ENCODE measurements at places on chromosomes 6 and 20.
A peak's percentile ranks its signal among the peaks of the same experiment; 100 is the strongest.

DNA sequence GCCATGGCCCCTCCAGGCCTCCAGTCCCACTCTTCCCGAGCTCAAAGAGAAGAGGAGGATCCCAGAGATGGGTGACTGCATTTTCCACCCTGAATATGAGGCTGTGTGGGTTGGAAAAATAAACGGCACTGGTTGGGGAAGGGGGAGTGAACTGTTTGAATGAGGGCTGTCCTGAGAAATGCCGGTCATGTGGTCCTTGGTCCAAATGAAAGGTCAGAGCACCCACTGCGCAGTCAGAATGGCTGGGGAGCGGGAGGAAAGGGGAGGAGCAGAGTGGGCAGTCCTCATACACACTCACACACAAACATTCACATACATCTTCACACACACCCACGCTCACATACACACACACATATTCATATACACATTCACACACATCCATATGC, 83.1 kb downstream of the MRPL14 start:
- H3K4me1 ChIP-seq: no peaks in the 10 kb centered on the region
- no peaks in the 10 kb centered on the region for H3K36me3 ChIP-seq
- no peak overlapping the region for H3K27ac ChIP-seq
- no peak overlapping the region for H3K4me3 ChIP-seq
- no peak for DNase-seq

GRCh38 chr6:38871741-38872568, 156.8 kb downstream of the DNAH8 start:
- DNase-seq: peak; percentile 37
- H3K36me3 ChIP-seq: no peaks in the 10 kb centered on the region
- H3K4me3 ChIP-seq: no peak overlapping the region
- no peak overlapping the region for H3K27ac ChIP-seq
- peaks cover 21% of the 10 kb centered on the region for H3K27me3 ChIP-seq
- H3K4me1 ChIP-seq: peaks cover 14% of the 10 kb centered on the region

DNA sequence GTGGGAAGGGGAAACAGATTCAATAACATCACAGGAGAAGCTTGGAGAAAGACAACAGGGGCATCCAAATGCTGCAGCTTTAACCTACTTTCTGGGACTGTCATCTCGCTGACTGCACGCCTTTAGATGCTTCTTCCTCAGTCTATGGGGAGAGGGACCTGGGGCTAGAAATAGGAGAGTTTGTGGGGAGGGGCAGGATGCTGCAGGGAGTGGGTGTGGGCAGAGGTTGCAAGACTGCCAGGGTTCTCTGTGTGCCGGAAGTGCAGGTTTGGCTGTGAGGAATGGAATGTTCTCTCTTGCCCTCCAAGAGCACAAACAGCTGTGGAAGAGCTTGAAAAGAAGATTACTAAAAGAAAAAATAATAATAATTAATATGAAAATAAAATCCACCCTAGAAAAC, 93.2 kb downstream of the FOXO3 start:
- no peak overlapping the region for H3K27ac ChIP-seq
- no peak overlapping the region for H3K4me3 ChIP-seq
- H3K36me3 ChIP-seq: peaks cover 2% of the 10 kb centered on the region
- no peak for DNase-seq
- H3K4me1 ChIP-seq: peaks cover 68% of the 10 kb centered on the region
- H3K27me3 ChIP-seq: no peaks in the 10 kb centered on the region

GRCh38 chr6:449057-449430, 57.5 kb downstream of the IRF4 start:
- no peak overlapping the region for H3K4me3 ChIP-seq
- no peaks in the 10 kb centered on the region for H3K27me3 ChIP-seq
- H3K4me1 ChIP-seq: peaks cover 33% of the 10 kb centered on the region
- no peak overlapping the region for H3K27ac ChIP-seq
